ENCODE measurements at places on chromosomes 1 and 21. TPM values are rescaled to one million over a fixed set of nuclear protein-coding genes. Genes with fewer than 3 reads are reported as not detected.

GRCh38 chr1:194084755-194085154 is 898.3 kb upstream of the B3GALT2 start:
- H3K27me3 ChIP-seq, result no peaks in the 10 kb centered on the region
- no peak overlapping the region for H3K4me3 ChIP-seq
- no peaks in the 10 kb centered on the region for H3K36me3 ChIP-seq
- no peak overlapping the region for H3K27ac ChIP-seq
- DNase-seq, result no peak

DNA sequence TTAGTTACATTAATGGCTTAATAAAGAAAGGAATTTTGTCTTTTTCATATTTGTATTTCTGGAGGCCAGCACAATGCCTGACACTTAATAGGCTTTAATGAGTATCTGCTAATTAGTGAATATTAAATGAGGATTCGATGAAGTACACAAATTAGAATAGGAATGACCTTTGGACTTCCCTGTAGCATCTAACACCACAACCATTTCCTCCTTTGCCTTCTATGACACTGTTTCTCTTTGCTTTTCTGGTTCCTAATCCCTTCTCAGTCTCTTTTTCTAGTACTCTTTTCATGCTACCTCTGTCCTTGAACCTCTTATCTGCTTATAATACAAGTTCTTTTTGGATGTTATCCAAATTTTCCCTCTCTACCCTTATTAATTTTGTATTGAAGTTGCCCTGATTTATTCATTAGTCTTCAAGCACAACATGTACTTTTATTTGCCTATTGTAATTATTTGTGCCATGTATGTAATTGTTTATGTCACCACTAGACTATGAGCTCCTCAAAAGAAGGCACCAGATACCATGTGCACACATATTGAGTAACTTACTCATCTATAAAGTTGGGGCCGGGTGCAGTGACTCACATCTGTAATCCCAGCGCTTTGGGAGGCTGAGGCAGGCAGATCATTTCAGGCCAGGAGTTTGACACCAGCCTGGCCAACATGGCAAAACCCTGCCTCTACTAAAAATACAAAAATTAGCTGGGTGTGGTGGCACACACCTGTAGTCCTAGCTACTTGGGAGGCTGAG is 23.8 kb downstream of the RPS27 start:
- peak; percentile 20 for DNase-seq
- H3K27ac ChIP-seq, result no peak overlapping the region
- H3K4me1 ChIP-seq, result no peaks in the 10 kb centered on the region
- no peak overlapping the region for H3K4me3 ChIP-seq
- H3K27me3 ChIP-seq, result no peaks in the 10 kb centered on the region

DNA sequence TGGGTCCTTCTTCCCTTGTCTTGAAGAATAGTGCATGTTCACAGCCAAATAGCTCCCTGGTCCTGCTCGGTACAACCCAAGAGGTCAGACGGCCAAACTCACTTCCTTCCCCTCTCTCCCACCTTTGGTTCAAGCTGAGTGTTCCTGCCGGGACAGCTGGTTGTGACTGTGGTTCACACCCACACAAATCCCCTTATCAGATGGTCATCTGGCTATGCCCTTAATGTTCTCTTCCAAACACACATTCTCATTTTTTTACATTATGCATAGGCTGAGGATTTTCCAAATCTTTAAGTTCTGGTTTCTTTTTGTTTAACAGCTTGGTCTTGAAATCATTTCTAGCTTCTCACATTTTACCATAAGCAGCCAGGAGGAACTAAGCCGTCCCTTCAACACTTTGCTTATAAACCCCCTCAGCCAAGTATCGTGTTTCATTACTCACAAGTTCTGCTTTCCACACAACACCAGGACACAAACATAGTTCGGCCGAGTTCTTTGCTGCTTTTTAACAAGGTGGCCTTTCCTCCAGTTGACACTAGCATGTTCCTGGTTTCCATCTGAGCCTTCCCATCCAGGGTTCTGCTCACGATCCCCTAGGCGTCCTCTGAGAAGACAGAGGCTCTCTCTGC is 19.7 kb upstream of the TSPEAR start:
- H3K4me3 ChIP-seq, result no peak overlapping the region
- no peak for DNase-seq
- peaks cover 11% of the 10 kb centered on the region for H3K27me3 ChIP-seq

Gene CRYBG2
- 1.6 TPM for total RNA-seq

DNA sequence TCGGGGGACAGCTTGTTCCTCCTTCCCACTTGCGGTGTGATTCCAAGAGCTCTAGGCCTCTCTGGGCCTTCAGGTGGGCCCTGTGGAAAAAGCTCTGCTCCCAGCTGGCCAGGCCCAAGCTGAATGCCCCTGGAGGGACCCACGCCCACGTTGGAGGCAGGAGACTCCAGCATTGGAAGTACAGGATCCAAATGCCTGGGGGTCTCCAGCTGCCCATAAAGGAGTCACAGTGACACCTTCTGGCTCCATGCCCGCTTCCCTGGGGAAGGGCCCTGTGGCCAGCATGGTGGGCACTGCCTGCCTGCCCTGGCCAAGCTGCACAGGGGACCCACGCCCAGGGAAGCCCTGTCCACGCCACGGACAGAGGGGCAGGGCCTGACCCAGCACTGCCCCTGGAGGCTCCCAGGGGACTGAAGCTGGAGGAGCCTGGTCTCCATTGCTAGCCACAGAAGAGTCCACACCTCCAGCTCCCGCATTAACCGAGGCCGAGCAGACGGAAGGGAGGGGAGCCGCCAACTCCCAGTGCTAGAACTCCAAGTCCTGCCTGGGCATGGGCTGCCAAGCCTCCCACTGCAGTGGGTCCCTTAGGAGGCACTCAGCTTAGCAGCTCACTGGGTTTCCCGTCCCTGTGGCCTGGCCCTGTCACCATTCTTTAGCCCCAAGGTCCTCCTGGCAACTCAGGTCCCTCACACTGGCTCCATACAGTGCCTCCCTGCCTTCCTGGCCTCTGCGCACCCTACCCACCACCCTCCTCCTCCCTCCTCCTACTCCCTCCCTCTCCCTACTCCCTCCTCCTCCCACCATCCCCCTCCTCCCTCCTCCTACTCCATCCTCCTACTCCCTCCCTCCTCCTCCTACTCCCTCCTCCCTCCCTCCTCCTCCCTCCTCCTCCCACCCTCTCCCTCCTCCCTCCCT is 41.9 kb downstream of the WNT9A start:
- no peak overlapping the region for H3K4me3 ChIP-seq
- no peaks in the 10 kb centered on the region for H3K27me3 ChIP-seq
- H3K36me3 ChIP-seq, result no peaks in the 10 kb centered on the region
- DNase-seq, result no peak
- H3K4me1 ChIP-seq, result peaks cover 2% of the 10 kb centered on the region

DNA sequence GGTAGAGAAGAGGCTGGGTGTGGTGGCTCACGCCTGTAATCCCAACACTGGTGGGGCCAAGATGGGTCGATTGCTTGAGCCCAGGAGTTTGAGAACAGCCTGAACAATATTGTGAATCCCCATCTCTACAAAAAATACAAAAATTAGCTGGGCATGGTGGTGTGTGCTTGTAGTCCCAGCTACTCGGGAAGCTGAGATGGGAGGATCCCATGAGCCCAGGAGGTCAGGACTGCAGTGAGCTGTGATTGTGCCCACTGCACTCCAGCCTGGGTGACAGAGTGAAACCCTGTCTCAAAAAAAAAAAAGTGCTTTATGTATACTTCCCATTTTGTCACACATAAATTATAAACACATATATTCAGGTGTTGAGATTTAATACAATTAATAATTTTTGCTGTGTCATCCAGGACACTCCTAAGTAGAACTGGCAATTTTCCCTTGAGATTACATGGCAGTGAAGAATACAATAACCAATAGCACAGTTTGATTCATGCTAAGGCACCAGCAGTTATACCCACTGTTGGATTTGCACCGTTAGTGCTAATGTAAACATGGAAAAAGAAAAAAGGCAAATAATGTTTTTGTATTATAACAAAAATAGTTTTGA is 15.5 kb downstream of the GABPB2 start:
- H3K4me1 ChIP-seq, result no peaks in the 10 kb centered on the region
- no peak overlapping the region for H3K4me3 ChIP-seq
- DNase-seq, result no peak
- H3K36me3 ChIP-seq, result peaks cover 3% of the 10 kb centered on the region

DNA sequence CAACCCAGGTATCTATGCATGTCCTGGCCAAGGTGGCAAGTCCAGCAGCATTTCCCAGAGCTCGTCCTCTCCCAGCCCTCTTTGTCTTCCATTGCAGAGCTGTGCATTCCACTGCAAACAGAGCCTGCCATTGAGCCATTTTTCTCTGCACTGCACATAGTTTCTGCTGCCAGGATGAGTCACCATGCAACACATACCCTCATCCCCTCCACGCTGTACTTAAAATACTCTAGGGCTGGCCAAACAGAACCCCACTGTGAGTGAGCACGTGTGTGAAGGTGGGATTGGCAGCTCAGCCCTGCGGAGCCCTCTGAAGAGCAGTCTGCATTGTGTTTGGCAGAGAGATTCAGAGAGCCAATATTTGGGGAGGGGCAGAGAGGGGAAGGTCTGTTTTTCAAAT is 3.9 kb upstream of the ATP1B1 start:
- no peak overlapping the region for H3K4me3 ChIP-seq
- DNase-seq, result no peak
- no peak overlapping the region for H3K27ac ChIP-seq
- no peaks in the 10 kb centered on the region for H3K36me3 ChIP-seq
- H3K4me1 ChIP-seq, result peaks cover 6% of the 10 kb centered on the region

All from activated CD4-positive, alpha-beta memory T cell treated with anti-CD3 and anti-CD28 coated beads for 36 hours (primary cell).